ENCODE measurements at places on chromosomes 5 and 9.
A peak's percentile ranks its signal among the peaks of the same experiment; 100 is the strongest.

DNA sequence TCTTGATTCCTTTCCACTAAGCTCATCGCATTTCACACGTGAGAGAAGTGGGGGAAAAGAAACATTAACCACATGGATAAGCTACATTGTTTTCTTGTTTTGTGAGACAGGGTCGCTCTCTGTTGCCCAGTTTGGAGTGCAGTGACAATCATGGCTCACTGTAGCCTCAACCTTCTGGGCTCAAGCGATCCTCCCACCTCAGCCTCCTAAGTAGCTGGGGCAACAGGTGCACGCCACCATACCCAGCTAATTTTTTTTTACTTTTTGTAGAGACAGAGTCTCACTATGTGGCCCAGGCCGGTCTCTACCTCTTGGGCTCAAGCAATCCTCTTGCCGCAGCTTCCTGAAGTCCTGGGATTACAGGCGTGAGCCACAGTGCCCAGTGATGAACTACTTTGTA lies 2.8 kb downstream of the OTULIN start:
- no peak for DNase-seq

- DNase-seq, result no peak
Measured at GRCh38 chr9:37295796-37296195, 126.7 kb upstream of the GRHPR start.

DNA sequence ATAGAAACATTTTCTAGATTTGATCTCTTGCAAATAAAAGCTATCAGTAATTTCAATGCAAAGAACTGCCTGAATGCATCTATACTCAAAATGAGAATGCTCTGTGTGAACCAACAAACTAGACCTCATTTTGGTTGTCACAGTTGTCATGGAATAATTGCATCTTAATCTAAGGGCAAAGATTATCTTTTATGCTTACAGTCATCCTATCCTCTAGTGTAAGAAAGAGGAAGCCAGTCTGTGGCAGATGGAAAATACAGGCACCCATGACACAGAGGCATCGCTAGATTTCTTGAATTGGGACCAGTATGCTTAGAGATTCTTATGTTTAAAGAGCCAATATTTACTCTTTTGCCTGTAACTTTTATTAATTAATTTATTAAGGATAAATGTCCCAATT lies 95.0 kb downstream of the MACIR start:
- DNase-seq, result no peak

GRCh38 chr5:105670596-105670995 lies 2000.1 kb downstream of the EFNA5 start:
- no peak for DNase-seq

GRCh38 chr9:114261026-114261425 lies 61.9 kb upstream of the ORM1 start:
- DNase-seq, result no peak

DNA sequence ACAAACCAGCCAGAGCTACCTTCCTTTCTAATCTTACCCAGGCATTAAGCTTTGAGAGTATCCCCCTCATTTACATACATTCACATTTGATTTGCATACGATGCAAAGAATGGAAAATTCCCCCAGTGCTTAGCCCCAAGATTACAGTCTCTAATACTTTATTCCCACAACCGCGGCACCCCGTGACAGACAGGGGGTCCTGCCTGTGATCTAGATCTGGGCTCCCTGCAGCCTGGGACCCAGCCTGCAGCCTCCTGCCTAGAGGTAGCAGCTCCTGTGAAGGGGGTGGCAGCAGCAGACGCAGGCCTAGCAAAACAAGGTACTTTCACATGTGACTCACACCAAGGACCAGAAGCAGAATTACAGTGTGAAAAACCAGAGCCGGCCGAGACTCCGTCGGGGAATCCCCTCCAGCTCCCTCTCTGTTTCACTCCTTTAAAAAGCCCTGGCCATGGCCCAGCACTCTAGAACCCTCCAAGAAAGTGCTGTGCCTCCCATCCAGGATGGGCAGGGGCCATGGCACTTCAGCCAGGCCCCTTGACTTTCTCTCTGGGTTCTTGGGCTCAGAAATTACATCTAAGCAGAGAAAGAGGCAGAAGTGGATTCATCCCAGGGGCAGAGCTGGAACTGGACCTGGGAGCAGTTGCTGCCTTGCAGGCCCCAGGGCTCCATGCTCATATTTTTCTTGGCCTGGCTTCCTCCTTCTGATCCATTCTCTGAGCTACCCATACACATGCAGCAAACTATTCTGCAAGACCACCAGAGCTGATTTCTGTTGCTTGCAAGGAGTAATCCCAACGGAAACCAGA lies 14.0 kb upstream of the TCF7 start:
- peak; percentile 53 for DNase-seq

GRCh38 chr5:135234666-135235401 lies 164.2 kb downstream of the MACROH2A1 start:
- DNase-seq, result no peak

DNA sequence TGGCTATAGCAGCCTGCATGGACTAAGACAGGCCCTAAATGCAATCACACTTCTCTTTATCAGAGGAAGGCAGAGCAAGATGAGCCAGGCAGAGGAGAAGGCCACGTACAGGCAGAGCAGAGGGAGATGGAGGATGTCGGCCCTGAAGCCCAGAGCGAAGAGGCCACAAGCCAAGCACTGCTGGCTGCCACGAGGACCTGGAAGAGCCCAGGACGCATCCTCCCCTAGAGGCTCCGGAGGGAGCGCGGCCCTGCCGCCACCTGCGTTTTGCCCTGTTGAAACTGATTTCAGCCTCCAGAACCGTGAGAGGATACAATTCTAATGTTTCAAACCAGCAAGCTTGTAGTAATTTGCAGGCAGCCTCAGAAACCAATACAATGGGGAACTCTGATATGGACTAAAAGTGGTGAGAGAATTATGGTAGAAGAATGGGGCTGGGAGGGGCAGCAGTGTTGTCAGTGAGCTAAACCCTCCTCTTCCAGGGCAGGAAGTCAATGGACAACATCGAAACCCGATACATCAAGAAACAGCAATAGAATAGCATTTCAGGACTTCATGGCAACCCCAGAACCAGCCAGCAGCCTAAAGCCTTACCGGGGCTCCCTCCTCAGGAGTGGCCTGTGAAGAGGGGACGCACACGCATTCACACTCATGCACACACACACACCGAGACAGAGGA lies 32.6 kb downstream of the ADAMTS2 start:
- DNase-seq, result no peak

GRCh38 chr5:127369796-127370195 lies 79.2 kb downstream of the MEGF10 start:
- no peak for DNase-seq

GRCh38 chr5:32261198-32261597 lies 51.5 kb downstream of the MTMR12 start:
- no peak for DNase-seq

- no peak for DNase-seq
Measured at GRCh38 chr5:107887166-107887943, 216.6 kb upstream of the EFNA5 start.

- DNase-seq, result peak; percentile 87
Measured at GRCh38 chr9:124835026-124835557, 18.2 kb upstream of the WDR38 start.

- DNase-seq, result peak; percentile 89
Measured at GRCh38 chr5:144812763-144813162, 642.1 kb downstream of the KCTD16 start.

DNA sequence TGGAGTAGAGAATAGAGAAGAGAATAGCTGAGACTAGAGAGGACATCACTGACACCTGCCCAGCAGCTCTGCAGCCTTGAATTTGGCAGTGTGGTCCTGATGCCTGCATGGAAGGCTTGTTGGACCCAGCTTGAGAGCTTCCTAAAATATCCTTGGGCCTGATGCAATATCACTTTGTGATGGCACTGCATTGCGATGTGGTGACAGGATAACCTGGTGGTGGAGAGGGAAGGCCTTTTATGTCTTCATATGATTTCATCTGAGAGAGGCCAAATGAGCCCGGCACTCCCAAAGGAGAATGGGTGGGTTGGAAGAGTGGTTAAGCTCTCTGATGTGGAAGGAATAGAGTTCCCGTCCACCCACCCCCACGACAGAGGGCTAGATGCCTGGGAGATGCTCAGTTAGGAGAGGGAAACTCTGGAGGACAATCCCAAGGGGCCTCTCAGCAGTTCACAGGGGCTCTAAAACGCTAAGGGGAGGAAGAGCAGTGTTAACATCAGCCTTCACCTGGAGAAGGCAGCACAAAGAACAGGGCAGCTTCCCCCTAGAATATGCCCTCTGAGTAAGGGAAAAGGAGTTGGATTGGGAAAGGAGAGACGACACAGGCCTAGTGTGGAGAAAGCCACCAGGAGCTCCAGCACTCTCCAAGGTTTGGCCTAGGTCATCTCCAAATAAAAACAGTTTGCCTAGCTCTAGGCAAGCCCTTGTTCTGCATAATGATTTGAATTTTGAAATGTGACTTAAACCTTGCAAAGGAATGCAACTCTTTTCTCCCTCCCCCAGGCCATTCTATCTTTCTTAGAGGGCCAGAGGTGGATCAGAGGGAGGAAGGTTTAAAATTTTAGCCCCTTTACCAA lies 99.8 kb upstream of the SSBP2 start:
- peak; percentile 87 for DNase-seq

- no peak for DNase-seq
Measured at GRCh38 chr9:9552665-9553064, 1060.1 kb downstream of the PTPRD start.

DNA sequence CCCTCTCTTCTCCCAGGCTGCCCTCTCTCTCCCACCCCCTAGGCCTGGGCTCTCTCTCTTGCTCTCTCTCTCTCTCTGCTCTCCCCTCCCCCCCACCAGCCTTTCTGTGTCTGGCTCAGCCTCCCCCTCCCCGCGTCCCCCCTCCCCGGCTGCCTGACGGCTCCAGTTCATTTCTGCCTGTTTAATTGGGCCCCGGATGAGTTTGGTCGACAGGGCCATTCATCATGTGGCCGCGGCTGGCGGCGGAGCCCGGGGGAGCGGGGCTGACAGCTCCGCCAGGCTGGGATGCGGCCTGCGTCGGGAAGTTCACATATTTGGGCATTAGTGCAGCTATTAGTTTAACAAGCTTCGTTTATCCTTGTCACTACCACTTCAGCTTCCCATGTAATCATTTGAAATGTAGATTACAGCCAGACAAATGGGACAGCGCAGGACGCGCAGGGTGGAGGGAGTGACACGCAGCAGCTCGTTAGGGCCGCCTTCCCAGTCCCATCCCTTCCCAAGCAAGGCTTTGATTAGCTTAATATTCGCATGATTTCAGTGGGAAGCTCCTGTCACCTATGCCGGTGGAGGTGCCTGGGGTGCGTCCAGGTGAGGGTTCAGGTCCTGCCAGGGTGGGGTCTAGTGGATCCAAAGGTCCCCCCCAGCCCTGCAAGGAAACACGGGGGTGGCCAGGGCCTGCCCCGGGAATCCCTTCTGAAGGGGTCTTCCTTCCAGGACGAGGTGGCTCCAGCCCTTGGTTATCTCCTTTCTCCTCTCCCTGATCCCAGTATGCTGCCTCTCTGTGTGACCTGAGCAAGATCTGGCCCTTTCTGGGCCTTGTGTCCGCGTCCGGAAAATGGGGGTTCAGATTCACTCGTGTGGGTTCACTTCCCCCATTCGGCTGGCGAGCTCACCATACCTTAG lies 214.8 kb downstream of the PAX5 start:
- peak; percentile 26 for DNase-seq

DNA sequence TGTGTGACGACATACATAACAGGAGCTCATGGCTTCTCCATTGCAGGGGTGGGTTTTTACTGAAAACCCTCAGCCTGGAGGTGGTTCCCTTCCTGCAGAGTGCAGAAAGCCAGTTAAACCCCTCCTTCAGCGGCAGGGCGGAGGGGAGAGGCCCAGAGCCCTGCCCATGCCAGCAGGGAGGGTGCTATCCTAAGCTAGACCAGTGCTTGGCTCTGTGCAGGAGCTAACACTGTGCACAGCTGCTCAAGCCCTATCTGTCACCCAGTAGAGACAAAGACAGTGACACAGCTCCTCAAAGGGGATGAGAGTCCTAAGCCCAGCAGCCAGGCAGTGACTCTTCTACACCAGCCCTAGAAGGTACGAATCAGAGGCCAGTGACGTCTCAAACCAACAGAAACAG lies 70.0 kb upstream of the ZSWIM6 start:
- no peak for DNase-seq

DNA sequence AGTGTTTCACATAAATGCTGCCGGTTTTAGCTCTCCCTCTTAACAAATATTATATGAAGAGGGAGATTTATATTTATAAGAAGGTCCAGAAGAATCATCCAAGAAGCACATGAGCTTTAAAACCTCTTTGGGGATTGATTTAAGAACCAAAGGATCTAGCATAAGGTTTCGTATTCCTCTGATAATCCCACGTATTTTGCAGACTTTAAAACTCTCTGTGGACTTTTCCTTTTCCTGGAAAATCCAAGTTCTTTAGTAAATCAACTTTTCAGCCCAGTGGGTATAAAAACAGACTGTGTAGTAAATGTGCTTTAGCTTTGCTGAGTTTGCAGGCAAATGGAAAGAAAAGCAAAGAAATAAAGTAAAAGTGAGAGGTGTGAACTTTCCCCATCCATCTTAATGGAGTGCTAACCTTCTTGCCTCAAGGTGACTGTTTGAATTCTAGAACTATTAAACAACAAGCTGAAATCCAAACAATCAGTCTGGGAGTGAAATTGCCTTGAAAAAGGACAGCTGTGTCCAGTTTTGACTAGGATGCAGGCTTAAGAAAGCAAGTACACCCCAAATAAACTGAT lies 363.4 kb upstream of the SLC24A2 start:
- DNase-seq, result no peak

All from fibroblast of upper back skin (primary cell).